Osteoblast (primary cell): ENCODE measurements at places on chromosomes 2 and 18. TPM values are rescaled to one million over a fixed set of nuclear protein-coding genes. Genes with fewer than 3 reads are reported as not detected.

Gene FN1
- total RNA-seq, result 18,025 and 18,800 TPM in 2 replicates

Gene ELP2
- total RNA-seq, result 125 and 140 TPM in 2 replicates

Gene LBH
- 270 and 272 TPM in 2 replicates for total RNA-seq

Gene ALPG
- total RNA-seq, result not detected in 2 replicates

Gene CCDC74B
- total RNA-seq, result 5.4 and 10.9 TPM in 2 replicates

Gene PAIP2B
- 0.36 and 0.59 TPM in 2 replicates for total RNA-seq

Gene GNLY
- total RNA-seq, result not detected in 2 replicates

Gene SERPINB12
- not detected in 2 replicates for total RNA-seq

Gene SP140
- total RNA-seq, result under 0.01 and 0.36 TPM in 2 replicates

Gene PLA2R1
- 19.2 and 19.9 TPM in 2 replicates for total RNA-seq
